Fibroblast of skin of abdomen (primary cell): ENCODE measurements at places on chromosomes 16 and 17.

DNA sequence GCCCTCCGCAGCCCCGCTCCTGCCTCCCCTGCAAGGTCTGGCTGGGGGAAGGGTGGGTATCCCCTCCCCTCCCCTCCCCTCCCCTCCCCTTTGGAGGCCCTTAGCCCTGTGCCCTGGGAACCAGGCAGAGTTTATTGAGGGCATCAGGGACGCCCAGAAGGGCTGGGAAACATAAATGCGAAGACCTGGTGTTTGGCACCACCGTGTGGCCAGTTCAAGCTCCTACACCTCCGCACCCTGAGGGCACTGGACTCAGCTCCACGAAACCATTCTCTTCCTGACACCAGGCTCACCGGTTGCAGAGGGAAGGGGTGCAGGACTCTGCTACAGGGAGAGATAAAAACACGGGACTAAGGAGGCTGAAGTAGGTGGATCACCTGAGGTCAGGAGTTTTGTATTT is 1.0 kb upstream of the AIPL1 start:
- DNase-seq: peak; percentile 50

- DNase-seq: no peak
These were observed 43.7 kb downstream of the USP22 start for GRCh38 chr17:20999044-20999573.

- DNase-seq: no peak
These were observed 147.7 kb downstream of the SKAP1 start for GRCh38 chr17:48282303-48282702.

DNA sequence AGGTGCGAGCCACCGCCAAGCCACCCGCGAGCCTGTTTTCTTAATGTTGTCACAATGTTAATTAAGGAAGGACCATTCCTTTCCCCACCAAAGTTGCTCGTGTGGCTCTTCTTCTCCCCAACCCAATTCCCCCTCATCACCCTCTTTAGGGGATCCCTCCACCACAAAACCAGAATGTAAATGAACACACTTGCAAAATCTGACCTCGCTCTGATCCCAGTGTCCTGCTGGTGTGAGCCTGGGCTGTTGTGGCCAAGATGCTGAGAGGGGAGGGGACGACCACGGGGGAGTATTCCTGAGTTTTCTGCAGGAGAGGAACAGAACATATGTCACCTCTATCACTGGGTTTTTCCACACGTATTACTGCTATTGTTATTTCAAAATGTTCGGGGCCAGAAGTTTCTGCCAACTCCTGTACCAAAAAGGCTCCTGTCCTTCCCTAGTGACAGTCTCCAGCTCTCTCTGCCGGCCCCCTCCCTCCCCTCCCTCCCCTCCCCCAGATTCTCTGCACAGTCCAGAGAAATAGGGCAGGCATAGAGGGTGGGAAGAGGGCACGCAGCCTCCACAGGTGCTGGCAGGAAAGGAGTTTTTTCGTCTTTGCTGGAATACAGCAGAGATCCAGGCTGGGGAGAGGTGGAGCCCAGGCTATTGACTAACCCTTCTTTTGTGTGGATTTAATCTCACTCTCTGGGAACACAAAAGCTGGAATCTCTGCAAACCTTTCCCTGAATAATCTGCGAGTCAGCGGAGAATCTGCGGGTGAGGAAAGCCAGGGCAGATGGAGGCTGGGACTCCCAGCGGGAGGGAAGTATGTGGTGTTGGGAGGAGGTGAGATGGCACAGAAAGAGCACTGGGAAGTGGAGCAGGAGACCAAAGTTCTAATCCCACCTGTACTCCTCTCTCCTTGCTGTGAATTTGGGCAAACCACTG is 4.5 kb upstream of the CA4 start:
- DNase-seq: no peak

DNA sequence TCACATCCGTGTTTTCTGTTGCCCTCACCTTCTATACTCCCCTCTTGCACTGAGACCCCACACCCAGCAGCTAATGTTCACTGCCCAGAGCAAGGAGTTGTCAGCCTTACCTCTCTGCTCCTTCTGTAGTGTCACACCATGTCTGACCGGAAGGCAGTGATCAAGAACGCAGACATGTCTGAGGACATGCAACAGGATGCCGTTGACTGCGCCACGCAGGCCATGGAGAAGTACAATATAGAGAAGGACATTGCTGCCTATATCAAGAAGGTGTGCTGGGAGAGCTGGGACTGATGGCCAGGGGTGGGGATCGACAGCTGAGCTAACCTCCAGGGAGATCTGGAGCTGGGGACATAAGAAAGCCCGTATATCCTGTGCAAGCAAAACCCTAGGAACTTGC is 3.7 kb downstream of the DYNLL2 start:
- no peak for DNase-seq

DNA sequence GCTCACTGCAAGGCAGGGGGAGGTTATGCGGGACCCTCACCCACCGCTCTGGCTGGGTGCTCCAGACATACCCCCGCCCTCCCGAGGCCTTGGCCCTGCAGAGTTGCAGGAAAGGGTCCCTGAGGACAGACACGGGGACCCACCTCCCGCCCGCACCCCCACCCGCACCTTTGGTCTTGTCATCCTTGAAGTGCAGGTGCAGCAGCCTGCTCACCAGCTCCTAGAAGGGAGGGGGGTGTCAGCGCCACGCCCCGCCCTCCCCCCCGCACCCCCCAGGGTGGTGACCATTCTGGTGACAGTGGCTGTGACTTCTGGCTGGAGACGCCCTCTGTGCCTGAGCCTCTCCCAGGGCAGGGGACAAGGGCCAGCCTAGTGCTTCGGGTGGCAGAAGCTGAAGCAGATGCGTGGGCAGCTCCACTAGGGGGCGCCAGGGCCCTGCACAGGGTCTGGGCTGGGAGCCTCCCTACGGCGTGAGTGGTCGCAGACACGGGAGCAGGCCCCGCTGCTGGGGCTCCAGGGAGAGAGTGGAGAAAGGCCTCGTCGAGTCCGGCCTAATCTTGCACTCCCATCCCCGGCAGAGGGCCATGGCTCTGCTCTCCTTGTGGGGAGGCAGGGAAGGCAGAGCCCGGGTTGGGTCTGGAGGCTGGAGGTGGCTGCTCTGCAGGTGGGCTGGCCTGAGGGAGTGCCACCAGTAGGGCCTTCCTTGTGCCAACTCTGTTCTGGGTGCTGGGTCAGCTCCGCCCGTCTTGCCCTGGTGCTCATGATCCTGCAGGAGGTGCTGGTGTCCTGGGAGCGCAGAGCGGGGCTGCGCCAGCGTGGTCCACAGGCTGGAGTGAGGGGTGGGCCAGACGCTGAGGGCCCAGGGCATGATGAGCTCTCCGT is 2.7 kb downstream of the CENPX start:
- DNase-seq: peak; percentile 32

- peak; percentile 77 for DNase-seq
These were observed 75.3 kb upstream of the TBC1D3K start for GRCh38 chr17:37848690-37849616.

DNA sequence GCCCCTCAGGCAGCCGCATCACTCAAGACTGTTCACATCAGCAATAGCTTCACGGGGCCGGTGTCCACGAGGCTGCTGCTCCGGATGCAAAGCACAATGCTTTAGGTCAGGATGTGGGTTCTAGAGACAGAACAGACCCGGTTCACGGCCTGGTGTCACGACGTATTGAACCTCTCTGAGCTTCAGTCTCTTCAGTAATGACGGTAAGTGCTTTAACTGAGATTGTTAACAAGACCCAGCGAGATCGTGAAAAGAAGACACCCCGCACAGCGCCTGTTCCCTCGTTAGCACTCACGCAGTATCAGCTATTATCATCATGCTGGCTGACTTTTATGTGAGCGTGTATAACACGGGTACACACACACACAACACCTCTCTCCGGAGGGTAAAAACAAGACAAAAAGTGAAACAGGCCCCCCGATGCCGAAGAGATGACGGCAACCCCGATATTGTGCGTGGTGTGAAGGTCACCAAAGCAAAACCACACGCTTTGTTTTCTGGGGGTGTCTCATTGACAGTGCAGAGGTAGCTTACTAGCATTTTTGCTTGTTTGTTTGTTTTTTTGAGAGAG is 21.4 kb upstream of the ABR start:
- no peak for DNase-seq

- DNase-seq: no peak
These were observed 10.0 kb downstream of the ZSCAN10 start for GRCh38 chr16:3088925-3089716.

- DNase-seq: no peak
These were observed 5.8 kb downstream of the MARVELD3 start for GRCh38 chr16:71631776-71632175.

GRCh38 chr17:66943484-66943883 is 21.0 kb upstream of the CACNG4 start:
- DNase-seq: no peak

DNA sequence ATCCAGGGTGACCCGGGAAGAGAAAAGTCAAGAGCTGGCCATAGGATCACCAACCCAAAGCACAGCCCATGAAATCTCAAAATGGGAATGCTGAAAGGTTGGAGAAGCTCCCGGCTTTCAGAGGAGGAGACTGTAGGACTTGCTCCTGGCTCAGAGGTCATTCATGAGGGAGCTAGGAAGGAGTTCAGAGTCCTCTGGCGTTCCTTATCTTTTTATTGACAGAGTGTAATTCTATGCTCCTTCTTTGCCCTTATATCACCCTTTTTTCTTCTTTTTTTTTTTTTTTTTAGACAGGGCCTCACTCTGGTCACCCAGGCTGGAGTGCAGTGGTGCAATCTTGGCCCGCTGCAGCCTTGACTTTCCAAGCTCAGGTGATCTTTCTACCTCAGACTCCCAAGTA is 27.3 kb upstream of the CNOT1 start:
- DNase-seq: no peak

GRCh38 chr16:31664683-31665482 is 137.2 kb downstream of the AHSP start:
- DNase-seq: peak; percentile 1

- DNase-seq: no peak
These were observed 22.2 kb downstream of the UNC119 start for GRCh38 chr17:28530250-28530649.

GRCh38 chr17:41865596-41865893 is 322 bp upstream of the KLHL11 start:
- no peak for DNase-seq

DNA sequence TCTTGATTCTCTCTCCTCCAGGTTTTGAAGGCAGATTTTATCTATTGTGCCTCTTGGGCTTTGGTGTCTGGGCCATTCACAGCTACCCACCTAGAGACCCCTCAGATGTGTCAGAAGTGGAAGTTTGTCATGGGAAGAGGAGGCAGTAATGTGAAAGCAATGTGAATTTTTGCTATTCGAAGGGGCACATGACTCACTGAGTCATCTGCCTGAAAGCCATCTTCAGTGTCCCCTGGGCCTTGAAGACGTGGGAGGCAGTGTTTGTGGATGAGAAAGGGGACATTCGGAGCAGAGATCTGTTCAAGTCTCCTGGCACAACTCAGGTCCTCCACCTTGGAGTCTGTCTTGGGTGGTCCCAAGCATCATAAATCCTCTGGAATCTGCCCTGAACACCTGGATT is 530.2 kb downstream of the NPIPA7 start:
- DNase-seq: no peak

GRCh38 chr17:19703828-19704613 is 12.4 kb downstream of the SLC47A2 start:
- DNase-seq: no peak

DNA sequence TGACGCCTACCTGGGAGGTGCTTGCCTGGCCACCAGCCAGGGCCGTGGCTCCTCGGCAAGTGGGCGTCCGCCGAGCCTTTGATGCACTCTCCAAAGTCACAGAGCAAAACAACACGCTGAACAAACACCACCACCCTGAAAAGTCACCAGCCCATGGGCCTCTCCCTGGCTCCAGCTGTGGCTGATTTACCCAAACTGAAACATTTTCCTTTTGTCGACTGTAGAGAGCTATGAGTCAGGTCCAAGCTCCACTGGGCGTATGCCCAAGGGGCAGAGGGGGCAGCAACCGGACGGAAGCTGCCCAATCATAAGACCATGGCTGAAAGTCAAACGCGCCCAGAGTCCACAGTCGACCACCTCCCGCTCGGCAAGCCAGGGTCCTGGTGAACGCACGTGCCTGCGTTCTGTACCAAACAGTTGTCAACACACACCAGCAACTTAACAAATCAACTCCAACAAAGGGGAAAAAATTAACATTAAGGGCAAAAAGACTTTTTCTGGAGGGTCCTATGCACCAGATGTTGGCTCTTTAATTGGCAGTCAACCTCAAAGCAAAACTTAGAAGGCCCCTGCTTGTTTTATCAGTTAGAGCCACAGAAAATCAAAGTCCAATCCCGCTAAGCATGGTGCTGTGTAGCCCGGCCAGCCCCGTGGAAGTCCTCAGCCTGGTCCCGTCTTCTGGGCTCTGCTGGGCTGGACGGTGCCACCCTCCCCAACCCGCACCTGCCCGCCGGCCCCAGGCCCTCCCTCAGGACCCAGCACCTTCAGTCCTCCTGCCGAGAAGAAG is 47.3 kb downstream of the TBC1D16 start:
- peak; percentile 55 for DNase-seq

- DNase-seq: peak; percentile 46
These were observed 935 bp downstream of the USP32 start for GRCh38 chr17:60390925-60391470.

GRCh38 chr16:700684-701584 is 4.7 kb downstream of the FBXL16 start:
- DNase-seq: no peak

DNA sequence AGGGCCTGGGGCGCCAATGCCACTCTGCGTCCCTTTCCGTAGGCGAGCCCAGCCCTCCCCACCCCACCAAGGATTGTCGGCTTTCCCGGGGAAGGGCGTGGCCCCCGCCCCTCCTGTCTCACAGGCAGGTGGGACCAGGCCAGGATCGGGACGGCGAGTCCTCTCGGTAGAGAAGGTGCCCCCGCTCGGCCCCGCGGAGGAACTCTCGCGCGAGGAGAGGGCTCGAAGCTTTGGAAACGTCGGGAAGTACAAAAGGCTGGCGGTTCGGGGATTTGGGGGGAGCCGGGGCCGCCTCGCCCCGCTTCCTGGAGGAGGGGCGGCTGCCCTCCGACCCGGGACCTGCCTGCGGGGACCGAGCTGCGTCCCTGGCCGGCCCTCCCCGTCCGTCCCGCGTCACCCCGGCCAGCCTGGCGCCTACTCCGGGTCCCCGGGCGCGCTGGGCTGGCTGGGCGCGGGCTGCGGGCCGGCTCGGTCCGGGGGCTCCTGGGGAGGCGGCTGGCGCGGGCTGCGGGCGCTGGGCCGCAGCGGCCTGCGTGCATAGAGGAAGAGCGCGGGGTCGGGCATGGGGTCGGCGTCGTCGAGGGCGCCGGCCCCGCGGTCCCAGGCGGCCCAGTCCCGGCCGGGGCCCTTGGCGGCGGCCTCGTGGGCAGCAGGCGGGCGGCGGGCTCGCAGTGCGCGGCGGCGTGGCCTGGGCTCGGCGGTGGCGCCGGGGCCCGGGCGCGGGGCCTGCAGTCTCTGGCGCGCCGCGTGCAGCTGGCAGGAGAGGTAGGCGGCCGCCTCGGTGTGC is 12.6 kb upstream of the CLUH start:
- DNase-seq: no peak

- no peak for DNase-seq
These were observed 6.3 kb upstream of the RAB37 start for GRCh38 chr17:74730491-74731346.

- no peak for DNase-seq
These were observed 35.0 kb downstream of the ITGAE start for GRCh38 chr17:3765981-3766380.

DNA sequence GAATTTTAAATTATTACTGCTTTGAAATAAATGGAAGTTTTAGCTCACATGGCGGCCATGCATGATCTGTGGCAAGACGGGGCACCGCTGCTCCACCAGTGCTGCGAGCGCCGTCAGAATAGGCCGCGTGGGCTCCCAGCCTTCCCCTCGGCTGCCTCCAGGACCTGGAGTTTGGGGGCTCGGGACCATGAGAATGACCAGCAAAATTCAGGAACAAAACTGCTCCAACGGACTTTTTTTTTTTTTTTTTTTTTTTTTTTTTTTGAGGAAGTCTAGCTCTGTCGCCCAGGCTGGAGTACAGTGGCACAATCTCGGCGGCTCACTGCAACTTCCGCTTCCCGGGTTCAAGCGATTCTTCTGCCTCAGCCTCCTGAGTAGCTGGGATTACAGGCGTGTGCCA is 38.3 kb upstream of the AKAP1 start:
- DNase-seq: no peak
